ENCODE measurements at places on chromosomes 12 and 14.

DNA sequence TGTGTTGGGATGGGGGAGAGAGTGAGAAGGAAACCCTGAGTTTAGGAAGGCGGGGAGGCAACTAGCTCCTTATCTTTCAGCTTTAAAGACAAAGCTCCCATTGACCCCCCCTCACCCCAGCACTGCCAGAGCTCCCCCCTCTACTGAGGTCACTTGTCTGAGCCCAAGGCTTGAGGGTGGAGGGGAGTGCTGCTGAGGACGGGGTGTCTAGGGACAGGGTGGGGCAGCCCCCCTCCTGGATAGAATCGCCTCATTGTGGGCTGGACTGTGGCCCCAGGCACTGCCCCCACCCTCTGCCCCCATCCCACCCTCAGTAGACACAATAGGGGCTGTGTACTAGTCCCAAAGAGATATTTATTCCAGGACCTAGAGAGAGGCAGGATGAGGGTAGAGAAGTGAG, 3.0 kb downstream of the ERBB3 start:
- DNase-seq, result no peak

- DNase-seq, result no peak
Observed at GRCh38 chr14:101171650-101172049, 268.1 kb upstream of the RTL1 start.

GRCh38 chr14:24441485-24441884, 1.1 kb downstream of the SDR39U1 start:
- DNase-seq, result no peak

- no peak for DNase-seq
Observed at GRCh38 chr14:100872259-100873095, 31.0 kb downstream of the RTL1 start.

- DNase-seq, result no peak
Observed at GRCh38 chr14:103886304-103887169, 39.2 kb upstream of the PPP1R13B start.

GRCh38 chr14:79404874-79405511, 806.3 kb downstream of the DIO2 start:
- DNase-seq, result no peak

DNA sequence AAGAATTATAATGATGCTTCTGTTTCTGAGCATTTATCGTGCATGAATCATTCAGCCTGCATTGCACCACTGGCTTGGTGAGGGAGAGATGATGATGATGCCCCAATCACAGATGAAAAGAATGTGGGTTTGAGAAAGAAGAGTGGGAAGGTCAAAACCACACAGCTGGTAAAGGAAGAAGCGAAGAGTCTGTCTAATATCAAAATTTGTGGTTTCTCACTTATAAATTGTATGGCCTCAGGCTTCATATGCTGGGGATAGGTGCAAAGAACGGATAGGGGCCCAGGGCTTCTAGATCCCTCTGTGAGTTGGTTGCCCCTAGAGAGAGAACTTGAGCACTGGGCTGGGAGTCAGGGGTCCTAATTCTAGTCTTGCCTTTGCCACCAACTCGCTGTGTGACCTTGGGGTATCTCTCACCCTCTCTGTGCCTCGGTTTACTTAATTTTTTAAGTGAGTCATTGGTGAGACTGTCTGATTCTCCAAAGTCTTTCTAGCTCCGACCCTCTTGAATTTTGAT, 2.2 kb downstream of the OASL start:
- DNase-seq, result no peak

- no peak for DNase-seq
Observed at GRCh38 chr14:51908086-51908485, 47.7 kb downstream of the GNG2 start.

GRCh38 chr12:31015215-31015614, 58.4 kb upstream of the DDX11 start:
- no peak for DNase-seq

GRCh38 chr12:65675141-65675621, 149.1 kb upstream of the HMGA2 start:
- no peak for DNase-seq

DNA sequence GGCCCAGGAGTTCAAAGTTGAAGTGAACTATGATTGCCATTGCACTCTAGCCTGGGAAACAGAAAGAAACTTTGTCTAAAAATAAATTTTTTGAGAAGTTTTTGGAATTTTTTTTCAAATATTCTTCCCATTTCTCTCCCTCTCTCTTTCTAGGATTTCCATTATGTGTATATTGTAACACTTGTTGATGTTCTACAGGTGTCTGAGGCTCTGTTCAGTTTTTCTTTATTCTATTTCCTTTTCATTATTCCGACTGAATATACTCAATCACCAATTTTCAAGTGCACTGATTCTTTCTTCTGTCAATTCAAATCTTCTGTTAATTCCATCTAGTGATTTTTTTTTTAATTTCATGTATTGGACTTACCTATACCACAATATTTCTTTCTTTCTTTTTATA, 48.3 kb upstream of the SLC6A15 start:
- DNase-seq, result no peak

GRCh38 chr12:105487963-105488362, 157.5 kb downstream of the C12orf75 start:
- no peak for DNase-seq

DNA sequence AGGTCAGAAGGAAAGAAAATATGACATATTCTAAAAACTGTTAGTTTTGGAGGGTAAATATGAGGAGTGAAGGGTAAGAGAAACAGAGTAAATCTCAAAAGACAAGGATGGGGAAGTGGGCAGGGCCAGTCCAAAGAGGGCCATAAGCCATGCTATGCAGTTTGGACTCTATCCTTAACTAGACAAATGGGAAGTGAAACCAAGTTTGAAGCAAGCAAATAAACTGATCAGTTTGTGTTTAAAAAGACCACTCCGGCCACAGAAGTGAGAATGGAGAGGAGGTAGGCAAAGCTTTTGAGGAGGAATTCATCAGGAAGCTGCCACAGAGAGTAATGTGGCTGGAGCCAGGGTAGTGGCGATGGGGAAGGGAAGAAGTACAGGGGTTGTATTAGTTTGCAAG, 37.5 kb upstream of the DAAM1 start:
- DNase-seq, result no peak

DNA sequence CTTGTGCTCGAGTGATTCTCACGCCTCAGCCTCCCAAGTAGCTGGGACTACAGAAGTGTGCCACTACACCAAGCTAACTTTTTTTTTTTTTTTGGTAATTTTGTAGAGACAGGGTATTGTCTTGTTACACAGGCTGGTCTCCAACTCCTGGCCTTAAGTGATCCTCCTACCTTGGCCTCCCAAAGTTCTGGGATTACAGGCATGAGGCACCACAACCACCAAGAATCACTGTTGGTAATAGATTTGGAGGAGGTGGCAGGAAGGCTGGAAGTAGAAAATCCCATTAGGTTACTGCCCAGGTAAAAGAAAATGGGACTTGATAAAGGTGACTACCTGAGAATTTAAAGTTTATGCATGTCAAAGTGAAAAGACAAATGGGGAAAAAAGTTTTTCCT, 1.4 kb upstream of the CDCA4 start:
- no peak for DNase-seq

GRCh38 chr12:125065919-125066570, 810 bp downstream of the AACS start:
- DNase-seq, result no peak

DNA sequence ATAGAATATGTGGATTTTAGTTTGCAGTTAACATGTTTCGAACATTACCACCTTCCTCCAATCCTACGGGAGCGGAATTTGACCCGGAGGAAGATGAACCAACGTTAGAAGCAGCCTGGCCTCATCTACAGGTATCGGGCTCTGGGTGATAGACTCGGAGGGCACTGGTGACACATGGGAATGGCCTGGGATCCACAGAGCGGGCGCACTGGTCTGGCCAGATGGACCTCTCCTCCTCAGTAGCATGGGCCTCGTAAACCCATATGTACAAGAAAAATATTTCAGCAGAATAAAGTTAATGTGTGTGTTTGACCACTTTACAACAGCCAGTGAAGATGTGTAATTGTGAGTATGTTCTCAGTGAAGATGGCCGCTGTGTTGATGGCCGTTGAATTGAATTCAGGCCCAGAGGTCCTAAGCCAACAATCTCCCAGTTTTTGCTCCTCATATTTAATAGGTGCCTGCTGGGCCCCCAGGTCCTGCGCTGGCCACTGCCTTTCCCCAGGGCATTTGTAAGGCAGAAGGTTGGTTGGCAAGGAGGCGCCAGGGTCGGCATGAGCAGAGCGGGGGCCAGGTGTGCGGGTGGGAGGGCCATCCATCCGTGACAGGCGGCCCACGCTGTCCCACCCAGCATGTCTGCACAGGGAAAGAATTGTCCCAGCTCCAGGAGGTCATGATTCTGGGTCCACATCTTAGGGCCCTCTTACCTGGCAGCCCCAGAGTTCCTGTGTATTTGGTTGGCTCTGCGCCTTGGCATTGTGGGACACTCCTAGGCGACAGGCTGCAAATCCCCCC, 82.0 kb upstream of the DYNC1H1 start:
- no peak for DNase-seq

DNA sequence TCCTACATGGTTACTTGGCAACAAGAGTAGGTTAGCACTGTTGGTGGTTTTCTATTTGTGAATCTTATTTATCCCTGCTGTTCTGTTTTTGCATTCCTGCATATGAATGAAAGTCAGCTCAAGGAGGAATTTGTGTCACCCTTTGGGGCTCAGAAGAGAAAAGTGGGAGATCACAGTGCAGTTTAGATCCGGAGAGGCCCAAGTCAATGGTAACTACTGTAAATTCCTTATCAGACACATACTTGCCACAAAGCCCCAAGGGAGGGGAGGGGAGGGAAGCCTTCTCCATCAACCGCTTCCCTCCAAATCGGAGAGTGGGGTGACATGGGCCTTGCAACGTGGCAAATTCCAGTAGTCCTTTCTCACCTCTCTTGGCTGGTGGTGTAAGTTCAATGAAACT, 15.0 kb downstream of the GSG1 start:
- no peak for DNase-seq

GRCh38 chr14:91284146-91284790, 39.8 kb upstream of the GPR68 start:
- no peak for DNase-seq

- no peak for DNase-seq
Observed at GRCh38 chr14:53884601-53885000, 72.0 kb downstream of the BMP4 start.

GRCh38 chr14:91067186-91067585, 6.7 kb upstream of the RPS6KA5 start:
- no peak for DNase-seq

DNA sequence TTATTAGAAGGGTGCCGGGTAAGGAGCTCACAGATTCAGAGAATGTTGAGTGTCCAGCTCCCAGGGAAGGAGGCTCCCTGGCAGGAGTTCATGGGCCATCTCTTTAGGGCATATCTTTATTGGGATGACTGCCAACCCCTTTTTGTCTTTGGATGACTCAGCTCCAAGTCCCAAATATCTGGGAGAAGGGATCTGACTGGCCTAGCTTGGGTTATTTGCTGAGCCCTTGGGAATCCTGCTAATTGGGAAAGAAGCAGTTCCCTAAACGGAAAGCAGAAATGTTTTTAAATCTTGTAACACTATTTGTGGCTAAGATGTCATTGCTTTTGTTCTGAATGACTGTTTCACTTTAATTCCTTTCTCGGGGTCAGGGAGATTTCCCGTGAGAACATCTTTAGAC, 12.6 kb downstream of the DDX55 start:
- DNase-seq, result no peak

GRCh38 chr12:127991485-127991884, 275.5 kb upstream of the TMEM132C start:
- no peak for DNase-seq

DNA sequence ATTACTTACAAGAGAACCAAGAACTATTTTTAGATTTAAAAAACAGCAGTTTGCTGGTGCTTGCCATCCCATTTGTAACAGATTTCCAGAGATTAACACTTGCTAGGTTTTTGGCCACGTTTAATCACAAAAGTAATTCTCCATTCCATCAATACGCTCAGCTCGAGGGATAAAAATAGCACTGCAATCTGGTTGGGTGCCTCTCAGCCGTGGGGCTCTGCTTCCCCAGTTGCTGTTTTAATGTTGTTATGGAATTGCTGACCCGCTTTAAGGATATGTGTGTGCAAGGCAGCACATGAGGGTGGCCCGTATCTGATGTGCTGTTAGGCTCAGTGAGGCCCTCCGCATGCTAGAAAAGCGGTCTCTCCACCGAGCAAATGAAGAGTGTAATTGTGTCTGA, 222.2 kb upstream of the TMEM260 start:
- no peak for DNase-seq

- DNase-seq, result no peak
Observed at GRCh38 chr14:104341532-104342434, 203.4 kb downstream of the KIF26A start.

DNA sequence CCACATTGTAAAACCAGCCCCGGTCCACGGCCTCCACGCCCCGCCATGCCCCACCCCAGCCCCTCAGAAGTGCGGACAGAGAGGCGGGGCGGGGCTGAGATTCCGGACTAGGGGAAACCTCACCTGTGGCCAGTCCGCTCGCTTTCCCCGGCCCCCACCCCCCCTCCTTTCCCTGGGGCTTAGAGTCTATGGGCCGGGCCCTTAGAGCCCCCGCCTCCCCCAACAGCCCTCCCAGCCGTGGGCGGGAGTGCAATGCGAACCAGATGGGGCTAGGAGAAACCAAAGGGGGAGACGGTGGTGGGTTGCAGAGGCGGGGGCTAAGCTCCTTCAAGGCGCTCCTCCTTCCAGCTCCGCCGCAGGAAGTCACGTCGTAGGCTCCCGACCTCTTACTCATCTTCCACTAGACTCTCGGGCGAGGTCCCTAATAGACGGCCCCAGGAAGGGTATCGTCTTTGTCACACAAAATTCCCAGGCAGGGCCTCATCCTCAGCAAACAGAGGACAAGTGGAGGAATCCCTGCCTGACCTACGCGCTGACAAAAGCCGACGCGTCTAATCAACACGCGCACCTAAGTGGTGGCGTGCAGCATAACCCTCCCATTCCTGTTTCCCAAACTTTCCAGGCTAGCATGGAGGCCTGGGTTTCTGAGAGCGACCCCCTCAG, 1.1 kb upstream of the NAB2 start:
- peak; percentile 74 for DNase-seq

GRCh38 chr12:68001486-68002466, 12.5 kb downstream of the IFNG-AS1 start:
- no peak for DNase-seq

DNA sequence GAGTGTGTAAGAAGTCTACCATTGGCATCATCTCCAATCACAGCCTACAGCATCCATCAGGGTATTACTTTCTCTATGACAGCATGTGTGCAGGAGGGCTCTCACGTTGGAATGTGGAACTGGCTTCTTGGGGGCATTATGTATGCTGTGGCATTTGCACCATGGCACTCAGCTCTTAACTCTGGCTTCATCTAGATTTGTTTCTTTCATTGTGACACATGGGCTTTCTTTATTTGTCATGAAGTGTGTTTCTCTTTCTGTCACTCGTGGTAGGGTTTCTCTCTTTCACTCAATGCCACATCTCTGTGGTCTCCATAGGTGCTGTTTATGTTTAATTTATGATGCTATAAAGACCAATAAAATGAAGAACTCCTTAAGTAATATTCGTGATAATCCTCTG, 191.2 kb upstream of the GARIN2 start:
- DNase-seq, result no peak

GRCh38 chr12:122517877-122518276, 8.9 kb downstream of the RSRC2 start:
- DNase-seq, result peak; percentile 98

DNA sequence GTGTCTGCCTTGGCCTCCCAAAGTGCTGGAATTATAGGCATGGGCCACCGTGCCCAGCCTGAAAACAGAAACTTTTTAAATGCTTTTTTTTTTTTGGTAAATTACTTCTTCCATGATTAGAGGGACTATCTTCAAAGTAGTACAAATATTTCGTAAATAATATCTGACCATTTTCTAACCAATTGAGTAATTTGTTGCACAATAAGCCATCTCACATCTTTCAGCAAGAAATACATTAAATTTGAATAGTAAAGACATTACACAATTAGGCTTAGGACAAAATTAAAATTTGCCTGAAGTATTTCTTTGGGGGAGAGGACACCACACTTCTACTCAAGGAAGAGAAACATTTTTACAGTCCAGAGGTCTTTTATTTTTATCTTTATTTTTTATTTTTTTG, 84.7 kb upstream of the STRN3 start:
- DNase-seq, result no peak
